Activated T-helper 1 cell treated with anti-CD3 and anti-CD28 coated beads, Interleukin-12 subunit alpha, Interleukin-12 subunit beta, Interleukin-2, Interleukin-4 antibody, amounts not matched to agents 30 ng/mL and 10 ng/mL and 1 ng/mL, durations not matched to agents 14 hours and 24 hours and 36 hours (primary cell): ENCODE measurements at places on chromosomes 3 and 15.

DNA sequence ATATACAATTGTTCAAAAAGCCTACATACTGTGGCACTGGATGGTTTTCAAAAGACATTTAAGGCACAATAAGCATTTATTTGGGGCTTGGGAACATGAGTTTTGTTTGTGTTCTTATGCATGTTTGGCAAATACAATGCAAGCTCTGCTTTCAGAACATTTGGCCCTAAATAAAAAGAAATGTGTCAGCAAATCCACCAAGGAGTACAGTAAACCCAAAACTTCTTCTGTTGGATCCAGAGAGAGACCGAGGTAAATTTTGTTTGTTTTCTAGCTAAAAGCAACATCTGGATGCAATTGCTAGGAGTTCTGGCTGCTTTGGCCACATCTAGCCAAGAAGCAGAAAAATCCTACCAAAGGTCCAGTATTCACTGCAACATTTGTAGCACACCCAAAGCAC lies 168.8 kb downstream of the DCLK3 start:
- H3K4me3 ChIP-seq = no peak overlapping the region
- H3K4me1 ChIP-seq = no peaks in the 10 kb centered on the region
- H3K36me3 ChIP-seq = no peaks in the 10 kb centered on the region
- H3K27me3 ChIP-seq = no peaks in the 10 kb centered on the region
- no peak overlapping the region for H3K27ac ChIP-seq

GRCh38 chr15:48619446-48619845 lies 26.1 kb downstream of the FBN1 start:
- H3K4me3 ChIP-seq = no peak overlapping the region
- no peak overlapping the region for H3K27ac ChIP-seq
- H3K36me3 ChIP-seq = no peaks in the 10 kb centered on the region
- DNase-seq = no peak
- H3K4me1 ChIP-seq = no peaks in the 10 kb centered on the region

- DNase-seq = no peak
- H3K27ac ChIP-seq = no peak overlapping the region
- H3K4me3 ChIP-seq = no peak overlapping the region
Observed at GRCh38 chr15:31732726-31733125, 297.6 kb upstream of the CHRNA7 start.

DNA sequence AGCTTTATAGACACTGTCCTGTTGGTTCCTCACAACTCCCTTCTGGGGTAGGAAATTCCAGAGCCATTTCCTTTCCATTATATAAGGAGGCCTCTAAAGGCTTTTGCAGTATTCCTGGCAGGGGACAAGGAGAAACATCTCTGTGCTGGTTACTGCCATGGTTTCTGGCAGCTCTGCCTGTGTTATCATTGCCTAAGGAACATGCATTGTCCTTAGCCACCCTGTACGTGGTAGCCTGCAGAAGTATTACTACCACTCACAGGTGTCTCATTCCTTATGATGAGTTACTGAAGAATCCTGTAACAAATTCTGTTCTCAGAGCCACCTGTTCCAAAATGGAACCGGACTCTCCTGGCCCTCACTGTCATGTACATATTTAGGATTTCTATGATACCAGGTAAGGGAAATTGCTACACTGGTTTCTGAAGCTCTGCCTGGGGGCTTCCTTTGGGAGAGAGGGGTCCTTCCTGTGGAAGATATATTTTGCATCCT lies 58.0 kb downstream of the UMPS start:
- no peak overlapping the region for H3K4me3 ChIP-seq
- peaks cover 11% of the 10 kb centered on the region for H3K27me3 ChIP-seq
- no peak for DNase-seq
- H3K4me1 ChIP-seq = peaks cover 18% of the 10 kb centered on the region
- H3K27ac ChIP-seq = no peak overlapping the region

- no peak overlapping the region for H3K4me3 ChIP-seq
- no peaks in the 10 kb centered on the region for H3K4me1 ChIP-seq
- DNase-seq = no peak
- H3K36me3 ChIP-seq = no peaks in the 10 kb centered on the region
Observed at GRCh38 chr3:141655801-141656200, 82.3 kb upstream of the RNF7 start.

DNA sequence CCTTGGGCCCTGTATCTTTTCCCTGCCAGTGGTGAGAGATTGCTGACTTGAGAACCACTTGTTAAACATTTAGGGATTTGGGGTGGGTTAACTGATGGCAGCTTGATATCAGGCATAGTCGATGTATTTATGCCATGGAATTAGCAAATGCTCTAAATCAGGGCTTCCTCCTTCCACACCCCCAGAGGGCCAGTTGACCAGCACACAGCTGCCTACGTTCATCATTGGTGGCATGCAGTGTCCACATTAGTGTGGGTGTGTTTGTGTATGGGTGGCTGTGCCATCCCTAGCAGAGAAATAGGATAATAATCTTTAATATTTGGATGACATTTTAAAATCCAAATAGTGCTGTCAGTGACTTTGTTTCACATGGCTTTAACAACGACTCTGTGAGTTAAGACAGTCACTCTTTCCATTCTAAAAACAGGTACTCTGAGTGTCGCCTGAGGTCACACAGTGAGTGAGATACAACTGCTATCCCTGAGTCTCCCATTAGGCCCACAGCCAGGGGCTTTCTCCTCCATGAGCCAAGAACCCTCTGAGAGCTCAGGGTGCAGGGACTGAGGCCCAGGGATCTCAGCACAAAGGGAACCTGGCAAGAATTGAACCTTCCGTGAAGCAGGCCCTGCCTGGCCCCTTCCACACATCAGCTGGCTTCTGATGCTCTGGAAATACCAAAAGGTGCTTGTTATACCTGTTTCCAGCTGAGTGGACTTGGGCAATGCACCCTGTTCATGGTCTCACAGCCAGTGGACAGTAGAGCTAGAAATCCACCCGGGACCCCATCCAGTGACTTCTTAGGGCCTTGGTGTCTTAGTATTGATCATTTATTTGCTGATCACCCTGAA lies 4.3 kb upstream of the LTF start:
- H3K4me3 ChIP-seq = no peak overlapping the region
- no peak for DNase-seq
- no peaks in the 10 kb centered on the region for H3K36me3 ChIP-seq
- no peak overlapping the region for H3K27ac ChIP-seq

DNA sequence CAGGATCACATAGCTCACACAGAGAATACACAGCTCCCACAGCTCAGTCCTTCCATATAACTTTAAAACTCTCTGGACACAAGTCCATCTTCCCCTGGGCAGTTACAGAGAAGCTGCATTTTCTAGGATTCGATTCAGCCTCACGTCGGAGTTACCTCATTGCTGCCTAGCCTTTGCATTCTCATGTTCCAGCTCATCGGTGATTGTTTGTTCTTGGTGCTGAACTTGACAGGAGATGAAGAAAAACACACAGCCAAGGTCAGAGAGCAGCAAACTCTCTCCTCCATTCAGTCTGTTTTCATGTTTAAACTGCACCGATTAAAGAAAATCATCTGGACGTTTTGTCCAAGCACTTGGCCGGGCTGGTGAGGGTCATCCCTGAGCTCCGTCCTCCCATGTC lies 375.5 kb upstream of the CFAP20DC start:
- peaks cover 52% of the 10 kb centered on the region for H3K4me1 ChIP-seq
- peaks cover 2% of the 10 kb centered on the region for H3K36me3 ChIP-seq
- DNase-seq = no peak
- peak overlapping the region; percentile 8 for H3K4me3 ChIP-seq

DNA sequence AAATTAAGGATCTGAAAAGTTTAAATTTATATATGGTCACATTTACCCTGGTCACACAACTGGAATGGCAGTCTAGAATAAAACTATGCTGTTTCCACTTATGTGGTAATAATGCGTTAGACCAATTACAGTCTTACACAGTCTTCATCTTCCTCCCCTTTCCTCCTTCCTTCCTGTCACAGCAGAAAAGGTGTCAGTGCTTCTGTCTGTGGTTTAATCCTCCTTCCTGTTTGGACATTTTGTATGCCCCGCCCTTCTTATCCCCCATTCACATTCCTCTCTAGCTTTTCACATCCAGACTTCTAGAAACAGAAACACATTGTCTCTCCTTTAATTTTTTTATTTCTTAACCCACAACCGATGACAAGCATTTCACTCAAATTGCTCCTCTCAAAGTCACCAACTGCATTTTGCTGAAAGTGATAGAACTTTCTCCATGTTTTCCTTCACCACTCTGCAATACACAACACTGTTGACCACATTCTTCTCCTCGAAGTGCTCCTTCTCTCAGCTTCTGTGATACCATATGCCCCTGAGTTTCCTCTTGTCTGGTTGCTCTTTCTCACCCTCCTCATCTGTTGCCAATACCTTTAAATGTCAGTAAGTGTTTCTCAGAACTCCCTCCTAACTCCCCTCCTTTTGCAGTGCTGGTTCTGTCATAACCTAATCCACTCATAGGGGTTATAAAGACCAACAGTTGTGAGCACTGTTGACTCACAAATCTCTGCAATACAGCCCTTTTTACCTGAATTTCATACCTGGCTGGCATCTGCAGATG lies 271.6 kb downstream of the UBE2E2 start:
- no peaks in the 10 kb centered on the region for H3K27me3 ChIP-seq
- DNase-seq = no peak
- H3K36me3 ChIP-seq = no peaks in the 10 kb centered on the region
- no peak overlapping the region for H3K4me3 ChIP-seq
- H3K27ac ChIP-seq = no peak overlapping the region

DNA sequence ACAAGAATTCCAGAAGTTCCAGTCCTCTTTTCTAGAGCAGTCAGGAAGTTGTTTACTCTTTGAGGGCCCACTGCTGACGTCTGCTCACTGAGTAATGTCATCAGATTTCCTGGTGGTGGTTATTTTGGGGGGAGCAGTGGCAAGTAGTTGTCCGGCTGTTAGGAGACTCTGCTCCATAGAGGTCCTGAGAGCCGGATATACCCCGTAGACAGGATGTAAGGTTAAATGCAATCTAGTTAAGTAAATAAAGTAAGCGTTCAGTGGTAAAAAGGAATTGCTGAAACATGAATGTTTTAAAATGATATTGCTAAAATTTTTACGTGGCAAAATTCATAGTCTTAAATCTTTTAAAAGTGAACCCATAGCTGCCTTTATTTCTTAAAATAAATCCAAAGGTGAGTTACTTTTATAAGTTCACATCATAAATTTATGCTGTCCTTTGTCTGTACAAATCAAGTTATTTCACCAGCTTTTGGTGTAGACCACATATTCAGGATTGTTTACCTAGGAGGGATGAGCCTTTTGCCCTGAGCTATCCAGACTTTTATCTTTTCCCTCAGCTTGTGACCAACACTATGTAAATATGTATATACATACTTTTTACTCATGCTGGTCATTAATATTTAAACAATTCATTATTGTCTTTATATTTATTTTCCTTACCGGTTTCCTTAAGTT lies 65.8 kb downstream of the PDE8A start:
- H3K36me3 ChIP-seq = no peaks in the 10 kb centered on the region
- no peak overlapping the region for H3K27ac ChIP-seq
- H3K4me3 ChIP-seq = no peak overlapping the region
- peaks cover 12% of the 10 kb centered on the region for H3K4me1 ChIP-seq
- H3K27me3 ChIP-seq = no peaks in the 10 kb centered on the region

DNA sequence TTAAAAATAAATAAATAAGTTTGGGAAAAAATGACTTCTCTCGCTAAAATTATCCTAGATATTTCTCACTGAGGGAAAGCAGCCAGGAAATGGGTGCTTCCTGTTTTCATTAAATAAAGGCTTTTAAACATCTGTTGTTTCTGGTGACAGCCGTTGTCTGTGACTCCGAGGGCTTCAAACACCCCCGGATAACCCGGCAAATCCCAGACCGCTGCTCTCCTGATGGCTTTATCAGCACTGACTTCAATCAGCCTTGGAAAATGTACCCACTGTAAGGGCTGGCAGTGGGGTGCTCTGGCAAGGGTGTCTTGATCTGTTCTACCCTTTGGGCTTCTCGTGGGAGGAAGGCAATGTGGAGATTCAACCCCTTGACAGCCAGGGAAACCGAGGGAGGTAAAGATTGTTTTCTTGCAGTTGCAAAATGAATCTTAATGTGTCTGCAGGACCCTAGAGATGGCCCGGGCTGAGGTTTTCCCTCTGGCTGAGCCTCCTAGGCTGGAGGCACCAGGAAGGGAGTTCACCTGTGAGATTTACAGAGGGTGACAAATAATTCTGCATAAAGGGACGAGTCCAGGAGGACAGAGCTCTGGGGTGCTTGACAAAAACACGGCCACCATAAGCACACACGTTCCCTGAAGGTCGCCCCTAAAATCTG lies 33.6 kb upstream of the SEC13 start:
- no peak overlapping the region for H3K27ac ChIP-seq
- no peak overlapping the region for H3K4me3 ChIP-seq
- H3K36me3 ChIP-seq = no peaks in the 10 kb centered on the region

DNA sequence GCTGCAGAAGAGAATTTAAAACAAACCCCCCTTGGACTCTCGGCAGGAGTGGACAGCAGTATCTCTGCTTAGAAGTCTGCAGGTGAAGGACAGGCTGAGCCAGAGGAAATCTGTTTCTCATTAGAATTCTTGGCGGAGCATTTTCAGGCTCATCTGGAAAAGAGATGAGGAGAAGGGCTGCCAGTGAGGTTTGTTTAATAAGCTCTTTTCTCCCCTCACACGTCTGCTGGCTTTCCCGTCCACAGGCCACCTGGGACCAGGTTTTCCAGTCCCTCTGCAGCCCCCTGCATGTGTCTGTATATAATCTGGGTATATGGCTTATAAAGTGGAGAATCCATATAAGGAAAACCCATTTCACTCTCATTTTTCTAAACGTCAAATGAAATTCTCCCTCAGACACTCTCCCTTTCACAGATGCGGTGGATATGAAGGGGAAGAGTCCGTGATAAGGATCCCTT lies 155.4 kb upstream of the TPM1 start:
- peaks cover 9% of the 10 kb centered on the region for H3K27me3 ChIP-seq
- no peak for DNase-seq
- H3K4me1 ChIP-seq = no peaks in the 10 kb centered on the region
- H3K36me3 ChIP-seq = no peaks in the 10 kb centered on the region

GRCh38 chr15:79025802-79026201 lies 64.8 kb downstream of the RASGRF1 start:
- H3K36me3 ChIP-seq = no peaks in the 10 kb centered on the region
- H3K27me3 ChIP-seq = no peaks in the 10 kb centered on the region
- no peak overlapping the region for H3K27ac ChIP-seq
- DNase-seq = no peak
- H3K4me3 ChIP-seq = no peak overlapping the region
- H3K4me1 ChIP-seq = no peaks in the 10 kb centered on the region

DNA sequence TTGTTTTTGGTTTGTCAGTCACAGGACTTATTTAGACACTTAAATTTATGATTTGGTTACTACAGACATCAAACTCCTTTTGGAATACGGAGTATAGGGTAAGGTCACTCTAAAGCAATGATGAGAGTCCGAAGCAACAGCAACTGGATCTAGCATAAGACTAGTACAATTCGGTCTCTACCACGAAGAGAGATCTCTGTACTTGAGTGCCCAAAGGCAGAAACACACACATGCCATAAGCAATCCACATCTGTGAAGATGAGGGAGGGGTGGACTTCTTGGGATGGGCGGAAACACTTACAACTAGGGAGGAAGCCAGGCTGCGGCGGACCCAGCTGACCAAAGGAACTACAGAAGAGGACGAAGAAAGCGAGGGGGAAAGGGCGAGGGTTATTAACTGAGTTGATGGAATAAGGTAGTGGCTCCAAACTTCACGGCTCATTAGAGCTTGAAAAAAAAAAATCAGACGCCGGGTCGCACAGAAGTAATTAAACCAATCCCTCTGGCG lies 595 bp downstream of the DPH6 start:
- H3K4me3 ChIP-seq = peak overlapping the region; percentile 92
- DNase-seq = peak; percentile 3
- no peaks in the 10 kb centered on the region for H3K27me3 ChIP-seq
- peaks cover 10% of the 10 kb centered on the region for H3K4me1 ChIP-seq
